ENCODE measurements at places on chromosomes 5 and 9. TPM values are rescaled to one million over a fixed set of nuclear protein-coding genes. Genes with fewer than 3 reads are reported as not detected.

The SLC25A48 gene
- total RNA-seq, result 2.8 TPM

The UBE2QL1 gene
- total RNA-seq, result 3.5 TPM

The HAND1 gene
- total RNA-seq, result not detected

The DCAF12 gene
- 31.4 TPM for total RNA-seq

The DDX31 gene
- 19.7 TPM for total RNA-seq

The STPG3 gene
- not detected for total RNA-seq

The MARCOL gene
- total RNA-seq, result not detected

The IFNA16 gene
- not detected for total RNA-seq

The GPX8 gene
- total RNA-seq, result 52.8 TPM

The CACNA1B gene
- total RNA-seq, result 0.14 TPM

The RABL6 gene
- total RNA-seq, result 86.2 TPM

The SMIM23 gene
- not detected for total RNA-seq

The JADE2 gene
- total RNA-seq, result 81.3 TPM

The PRR7 gene
- total RNA-seq, result 11.0 TPM

The SPINK6 gene
- not detected for total RNA-seq

The EHMT1 gene
- total RNA-seq, result 67.6 TPM

The OR1N1 gene
- total RNA-seq, result not detected

The ANKRD20A1 gene
- total RNA-seq, result 1.4 TPM

The MIGA2 gene
- total RNA-seq, result 31.3 TPM

The ECM2 gene
- 63.6 TPM for total RNA-seq

The FOXD4L4 gene
- total RNA-seq, result not detected

The FLT4 gene
- 4.8 TPM for total RNA-seq
